ENCODE measurements at places on chromosomes 3 and 15.
A peak's percentile ranks its signal among the peaks of the same experiment; 100 is the strongest.

- no peak for DNase-seq
Measured at GRCh38 chr3:143294188-143294587, 174.6 kb downstream of the CHST2 start.

DNA sequence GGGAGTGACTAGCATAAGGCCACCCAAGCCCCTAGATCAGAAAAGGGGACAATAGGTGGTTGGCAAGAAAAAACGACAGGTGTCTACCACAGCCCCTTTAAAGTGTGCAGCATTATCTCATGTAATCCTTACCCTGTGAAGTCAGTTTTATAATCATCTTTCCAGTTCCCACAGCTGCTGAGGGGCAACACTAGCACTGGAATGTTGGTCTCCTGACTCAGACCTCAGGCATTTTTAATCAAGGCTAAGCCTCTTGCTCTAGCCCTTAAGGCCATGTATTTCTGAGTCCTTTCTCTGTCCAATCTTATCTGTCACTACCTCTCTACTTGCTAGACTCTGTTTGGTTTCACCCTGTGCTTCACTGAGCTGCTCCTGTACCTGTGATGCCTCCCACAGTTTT lies 171.7 kb downstream of the TLE3 start:
- no peak for DNase-seq

DNA sequence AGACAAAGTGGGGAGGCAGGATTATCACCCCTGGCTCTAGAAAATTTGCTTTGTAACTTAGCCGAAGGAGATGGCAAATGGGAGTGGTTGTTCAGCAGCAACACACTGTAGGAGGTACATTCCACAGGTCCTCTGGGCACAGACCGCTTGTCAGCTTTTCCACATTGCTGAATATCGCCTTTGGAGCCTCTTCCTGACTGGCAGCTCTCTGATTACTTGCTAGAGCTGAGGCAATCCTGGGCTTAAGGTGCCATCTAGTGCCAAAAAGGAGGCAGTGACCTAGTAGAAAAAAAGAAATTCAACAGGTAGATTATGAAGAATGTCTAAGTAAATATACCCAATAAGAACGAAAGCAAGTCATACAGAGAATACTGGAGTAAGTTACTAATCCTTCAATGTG lies 13.1 kb upstream of the SCN5A start:
- DNase-seq, result peak; percentile 15

DNA sequence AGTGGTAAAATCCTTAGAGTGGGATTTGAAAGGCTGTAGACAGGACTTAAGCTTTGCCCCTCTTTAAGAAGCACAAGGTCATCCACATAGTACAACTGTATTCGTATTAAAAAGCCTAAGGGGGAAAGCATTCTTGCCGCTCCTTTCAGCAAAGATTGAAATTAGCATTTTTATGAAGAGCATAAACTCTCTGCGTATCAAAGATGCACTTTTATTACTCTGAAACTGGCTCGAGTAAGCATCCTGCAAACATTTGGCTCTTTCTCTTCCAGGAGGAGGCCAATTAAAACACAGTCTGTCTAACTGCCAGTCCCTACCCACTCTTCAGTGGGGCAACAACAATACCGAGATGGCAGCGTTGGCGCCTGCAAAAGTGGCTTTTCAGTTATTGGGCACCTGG lies 192.5 kb upstream of the TPRG1 start:
- DNase-seq, result no peak

DNA sequence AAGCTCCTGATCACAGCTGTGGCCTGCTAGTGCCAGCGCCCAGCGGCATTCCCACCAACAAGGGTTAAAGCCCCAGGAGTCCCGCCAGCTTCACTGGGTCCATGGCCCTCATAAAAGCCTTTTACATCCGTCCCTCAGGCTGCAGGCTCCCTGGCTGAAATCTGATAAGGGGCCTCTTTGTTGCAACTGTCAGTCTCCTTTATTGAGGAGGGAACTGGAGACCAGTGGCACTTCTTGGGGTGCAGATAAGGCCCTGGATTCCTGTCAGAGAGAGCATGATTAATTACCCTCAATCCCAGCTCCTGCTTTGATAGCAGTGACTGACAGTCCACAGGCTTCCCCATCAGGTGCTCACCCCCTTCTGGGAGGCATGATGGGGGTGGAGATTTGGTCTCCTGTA lies 30.9 kb upstream of the CLK3 start:
- no peak for DNase-seq

- no peak for DNase-seq
Measured at GRCh38 chr3:189123595-189124387, 48.0 kb upstream of the TPRG1 start.

DNA sequence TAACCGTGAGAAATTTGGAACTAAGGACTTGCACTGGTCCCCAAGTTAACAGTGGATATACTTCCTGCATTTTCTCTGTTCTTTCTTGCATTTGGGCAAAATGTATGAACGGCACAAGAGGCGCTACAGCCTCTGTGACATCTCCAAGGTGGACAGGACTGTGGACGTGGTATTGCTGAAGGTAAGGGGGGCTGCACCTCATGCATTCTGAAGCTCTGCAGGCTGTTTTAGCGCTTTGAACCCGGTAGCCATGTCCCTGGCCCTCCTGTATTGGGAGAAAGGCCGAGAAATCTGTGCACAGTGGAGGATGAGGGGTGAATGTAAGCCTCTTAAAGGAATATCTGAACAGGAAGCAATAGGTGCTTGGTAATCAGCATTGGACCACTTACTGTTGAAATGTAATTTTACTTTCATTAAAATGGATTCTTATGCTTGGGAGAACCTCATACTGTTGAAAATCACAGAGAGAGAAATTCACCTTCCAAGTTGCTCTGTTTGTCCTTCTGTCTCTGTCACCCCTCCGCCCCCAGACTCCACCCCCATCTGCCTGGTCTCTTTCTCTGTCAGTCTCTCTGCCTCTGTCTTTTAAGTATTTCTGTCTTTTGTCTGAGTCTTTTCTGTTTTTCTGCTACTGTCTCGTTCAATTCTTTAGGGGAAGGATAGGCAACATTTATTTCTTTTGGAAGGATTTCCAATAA lies 174.6 kb downstream of the KLHL25 start:
- DNase-seq, result no peak

GRCh38 chr15:75822685-75823278 lies 20.5 kb upstream of the UBE2Q2 start:
- DNase-seq, result no peak

GRCh38 chr3:20658491-20658890 lies 472.5 kb upstream of the SGO1 start:
- DNase-seq, result no peak

GRCh38 chr15:65072027-65072426 lies 4.2 kb upstream of the RASL12 start:
- no peak for DNase-seq

DNA sequence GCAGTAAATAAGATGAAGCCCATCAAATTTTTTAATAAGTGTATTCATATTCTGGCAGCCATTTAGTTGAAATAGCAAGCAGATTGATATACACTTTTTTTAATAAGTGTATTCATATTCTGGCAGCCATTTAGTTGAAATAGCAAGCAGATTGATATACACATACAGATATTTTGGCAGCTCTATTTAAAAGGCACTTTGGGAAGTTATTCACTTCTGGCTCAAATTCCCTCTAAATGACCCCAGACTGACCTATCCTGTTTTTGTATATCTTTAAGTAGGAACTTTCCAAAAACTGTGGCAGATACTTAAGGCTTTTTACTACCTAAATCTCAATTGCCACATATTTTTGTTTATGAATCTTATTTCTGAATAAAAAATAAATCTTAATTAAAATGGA lies 122.3 kb downstream of the PLD1 start:
- no peak for DNase-seq

DNA sequence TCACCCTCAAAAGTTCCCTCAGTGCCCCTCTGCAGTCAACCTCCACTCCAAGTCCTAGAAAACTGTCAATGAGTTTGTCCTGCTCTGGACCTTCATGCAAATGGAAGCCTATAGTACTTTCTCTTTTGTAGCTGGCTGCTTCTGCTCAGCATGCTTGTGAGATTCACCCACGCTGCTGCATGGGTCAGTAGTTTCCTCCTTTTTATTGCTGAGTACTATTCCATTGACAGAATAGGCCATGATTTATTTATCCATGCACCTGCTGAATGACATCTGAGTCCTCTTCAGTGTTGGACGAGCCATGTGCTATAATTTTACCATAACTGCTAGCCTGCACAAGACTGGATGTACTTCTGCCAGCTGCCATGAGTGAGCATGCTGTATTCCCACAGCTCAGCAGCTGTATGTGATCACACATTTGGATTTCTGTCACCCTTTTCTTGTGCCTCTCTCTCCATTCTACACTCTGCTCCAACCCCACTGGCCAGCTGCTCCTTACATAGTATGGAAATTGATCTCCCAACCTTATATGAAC lies 26.3 kb downstream of the CDCP1 start:
- DNase-seq, result peak; percentile 11

- DNase-seq, result no peak
Measured at GRCh38 chr3:192883512-192883911, 34.1 kb downstream of the MB21D2 start.

- DNase-seq, result no peak
Measured at GRCh38 chr15:56344336-56344735, 20.9 kb upstream of the TEX9 start.

DNA sequence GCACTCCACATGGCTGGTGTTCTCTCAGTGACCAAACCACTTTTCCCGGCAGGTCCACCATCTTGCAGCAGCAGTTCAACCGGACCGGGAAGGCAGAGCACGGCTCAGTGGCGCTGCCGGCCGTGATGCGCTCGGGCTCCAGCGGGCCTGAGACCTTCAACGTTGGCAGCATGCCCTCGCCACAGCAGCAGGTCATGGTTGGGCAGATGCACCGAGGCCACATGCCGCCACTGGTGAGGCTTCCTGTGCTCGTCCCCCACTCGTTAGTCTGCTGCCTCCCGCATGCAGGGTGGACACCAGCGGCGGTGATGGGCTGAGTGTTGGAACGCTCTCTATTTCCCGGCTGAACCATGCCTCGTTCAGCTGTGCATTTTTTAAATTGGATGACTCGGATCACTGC lies 344.9 kb upstream of the TPM1 start:
- DNase-seq, result no peak

DNA sequence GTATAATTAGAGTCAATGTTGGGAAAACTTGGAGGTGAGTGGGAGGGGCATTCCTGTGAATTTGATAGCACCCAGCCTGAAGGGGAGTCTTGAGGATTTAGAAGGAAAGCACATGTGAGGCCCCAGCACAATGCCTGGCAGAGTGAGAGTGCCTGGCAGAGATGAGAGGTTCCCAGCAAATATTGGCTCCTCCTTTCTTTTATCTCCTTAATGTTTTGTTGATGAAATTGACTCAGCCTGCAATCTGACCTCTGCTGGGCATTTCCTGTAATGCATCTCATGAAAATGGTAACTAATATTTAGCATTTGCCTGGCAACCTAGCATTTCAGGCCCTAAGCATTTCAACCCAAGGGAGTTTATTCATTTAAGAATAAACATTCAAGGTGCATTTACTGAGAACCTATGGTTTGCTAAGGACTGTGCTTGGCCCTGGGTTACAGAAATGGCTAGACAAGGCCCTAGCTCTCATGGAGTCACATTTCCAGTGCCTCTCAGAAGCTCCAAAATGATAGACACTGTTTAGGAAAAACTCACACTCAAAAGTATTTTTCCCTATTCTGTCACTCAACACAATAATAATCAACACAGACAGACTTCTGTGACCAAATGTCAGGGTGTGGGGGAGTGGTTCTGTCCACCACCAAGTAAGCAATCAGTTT lies 19.0 kb downstream of the PDHB start:
- DNase-seq, result peak; percentile 31

GRCh38 chr3:125207507-125207906 lies 5.0 kb downstream of the SLC12A8 start:
- DNase-seq, result no peak

DNA sequence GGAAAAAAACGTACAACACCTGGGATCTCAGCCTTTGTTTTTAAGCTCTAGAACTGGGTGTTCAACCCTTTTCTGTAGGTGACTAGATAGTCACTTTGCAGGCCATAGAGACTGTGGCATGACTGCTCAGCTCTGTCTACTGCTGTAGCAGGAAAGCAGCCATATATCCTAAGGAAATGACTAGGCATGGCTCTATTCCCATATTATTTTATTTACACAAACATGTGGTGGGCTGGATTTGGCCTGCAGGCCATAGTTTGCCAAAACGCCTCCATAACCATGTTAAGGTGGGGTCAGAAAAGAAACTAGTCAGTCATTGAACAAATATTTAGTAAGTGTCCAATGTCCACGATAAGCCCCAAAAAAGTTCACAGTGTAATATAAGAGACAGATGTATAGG lies 452.5 kb downstream of the MCTP2 start:
- DNase-seq, result no peak

DNA sequence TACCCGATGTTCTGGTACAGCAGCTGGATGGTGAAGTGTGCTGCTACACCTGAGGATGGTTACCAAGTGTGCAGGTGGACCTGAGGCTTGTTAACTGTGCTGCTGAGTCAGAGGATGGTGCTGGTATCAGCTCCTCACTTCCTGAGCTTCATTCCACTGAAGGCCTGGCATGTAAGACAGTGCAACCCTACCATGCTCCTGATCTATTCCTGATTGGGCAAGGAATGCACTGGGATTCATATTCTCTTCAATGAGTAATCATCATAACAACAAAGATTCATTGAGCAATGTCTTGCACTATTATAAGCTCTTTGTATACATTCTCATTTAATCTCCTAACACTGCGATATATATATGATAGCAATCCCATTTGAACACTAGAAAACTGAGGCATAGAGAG lies 62.9 kb upstream of the THSD4 start:
- DNase-seq, result no peak

- no peak for DNase-seq
Measured at GRCh38 chr3:177528306-177529070, 331.2 kb upstream of the TBL1XR1 start.

DNA sequence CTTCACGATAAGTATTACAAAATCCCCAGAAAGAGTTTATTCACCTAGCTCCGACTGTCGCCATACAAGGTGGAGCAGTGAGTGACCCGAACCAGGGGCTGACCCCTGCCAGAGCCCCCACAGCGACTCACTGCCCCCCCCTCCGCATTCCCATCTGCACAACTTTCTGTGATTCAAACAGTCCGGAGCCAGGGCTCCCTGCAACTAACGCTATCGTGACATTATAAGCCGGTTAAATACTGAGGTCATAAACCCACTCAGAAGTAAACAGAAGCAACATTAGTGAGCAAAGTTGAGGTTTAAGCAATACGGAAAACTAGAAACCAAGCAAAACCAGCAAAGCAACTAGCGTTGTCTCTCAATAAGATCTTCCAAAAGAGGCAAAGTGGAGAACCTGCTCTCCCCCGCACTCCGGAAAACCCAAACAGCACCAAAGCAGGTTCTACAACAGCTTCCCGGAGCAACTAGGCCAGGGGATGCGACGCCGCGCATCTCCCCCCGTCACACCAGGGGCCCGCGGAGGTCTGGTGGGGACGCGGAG lies 642 bp downstream of the SCAP start:
- DNase-seq, result peak; percentile 57

- DNase-seq, result peak; percentile 26
Measured at GRCh38 chr15:101723171-101723873, 951 bp downstream of the TARS3 start.

- DNase-seq, result no peak
Measured at GRCh38 chr15:65920121-65920520, 50.8 kb downstream of the RAB11A start.

- DNase-seq, result no peak
Measured at GRCh38 chr15:78831229-78832207, 20.3 kb upstream of the ADAMTS7 start.

GRCh38 chr3:60246361-60246760 lies 1004.9 kb downstream of the FHIT start:
- no peak for DNase-seq

- peak; percentile 83 for DNase-seq
Measured at GRCh38 chr3:179146911-179147513, 1.1 kb upstream of the PIK3CA start.
